ENCODE measurements at places on chromosomes 12 and 14. TPM values are rescaled to one million over a fixed set of nuclear protein-coding genes. Genes with fewer than 3 reads are reported as not detected.

The NRL gene
- 1.2 TPM for polyA plus RNA-seq

The NTN4 gene
- not detected for polyA plus RNA-seq

The ASB2 gene
- 56.2 TPM for polyA plus RNA-seq

The FOXG1 gene
- polyA plus RNA-seq: 0.04 TPM

The COX8C gene
- polyA plus RNA-seq: not detected

The MMP19 gene
- not detected for polyA plus RNA-seq

The SLC22A17 gene
- not detected for polyA plus RNA-seq

The USP15 gene
- polyA plus RNA-seq: 90.8 TPM

The PROX2 gene
- 0.42 TPM for polyA plus RNA-seq
